NCI-H2171 (cell line): ENCODE measurements at places on chromosomes 2 and 18.

GRCh38 chr18:72456802-72457201 is 87.3 kb downstream of the CBLN2 start:
- no peak for DNase-seq

DNA sequence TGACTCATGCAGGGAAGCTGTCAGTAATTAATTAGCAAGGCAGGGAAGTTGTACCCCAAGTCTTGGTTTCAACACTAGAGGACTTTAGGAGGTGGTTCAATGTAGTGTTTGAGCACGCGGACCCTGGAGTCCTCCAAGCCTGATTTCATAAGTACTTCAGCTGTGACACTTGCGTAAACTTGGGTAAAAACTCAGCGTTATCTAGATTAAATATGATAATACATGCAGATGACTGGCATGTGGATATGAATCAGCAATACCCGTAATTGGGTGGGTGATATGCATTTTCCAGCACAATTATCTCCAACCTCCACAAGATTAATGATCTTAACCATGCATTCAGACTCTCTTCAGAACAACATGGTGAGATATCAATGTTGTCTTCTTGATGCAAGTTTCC is 5.2 kb downstream of the UGT1A7 start:
- no peak for DNase-seq

DNA sequence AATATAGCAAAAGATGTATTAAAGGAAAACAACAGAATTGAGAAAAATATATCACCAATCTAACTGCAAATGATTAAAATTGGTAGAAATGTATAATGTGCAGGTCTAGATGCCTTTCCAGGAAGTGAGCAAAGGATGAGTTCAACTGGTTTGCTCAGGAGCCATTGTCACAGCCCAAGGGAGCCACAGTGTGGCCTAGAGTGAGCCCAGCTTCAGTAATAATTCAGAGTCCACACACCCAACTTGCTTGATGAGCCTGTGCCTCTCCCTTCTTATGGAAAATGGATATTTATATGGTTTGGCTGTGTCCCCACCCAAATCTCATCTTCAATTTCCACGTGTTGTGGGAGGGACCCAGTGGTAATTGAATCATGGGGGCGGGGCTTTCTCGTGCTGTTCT is 92.2 kb upstream of the ASAP2 start:
- no peak for DNase-seq

GRCh38 chr18:37383846-37384595 is 181.6 kb downstream of the CELF4 start:
- DNase-seq, result no peak

DNA sequence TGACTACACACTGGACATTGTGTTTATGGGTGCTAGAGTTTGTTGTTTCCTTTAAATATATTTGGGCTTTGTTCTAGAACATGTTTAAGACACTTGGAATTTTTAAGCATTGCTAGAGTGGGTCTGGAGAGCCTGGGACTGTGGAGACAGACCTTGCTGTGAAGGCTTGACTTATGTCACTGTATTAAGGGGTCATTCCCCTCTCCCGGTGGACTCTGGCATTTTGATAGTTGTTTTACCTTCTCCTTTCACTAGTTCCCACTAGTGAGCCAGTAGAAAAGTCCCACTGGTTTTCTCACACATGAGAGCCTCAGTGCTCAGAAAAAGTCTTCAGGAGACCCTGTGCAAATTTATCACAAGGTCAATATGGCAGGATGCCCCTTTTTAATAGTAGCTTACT is 18.6 kb downstream of the ADNP2 start:
- DNase-seq, result no peak

DNA sequence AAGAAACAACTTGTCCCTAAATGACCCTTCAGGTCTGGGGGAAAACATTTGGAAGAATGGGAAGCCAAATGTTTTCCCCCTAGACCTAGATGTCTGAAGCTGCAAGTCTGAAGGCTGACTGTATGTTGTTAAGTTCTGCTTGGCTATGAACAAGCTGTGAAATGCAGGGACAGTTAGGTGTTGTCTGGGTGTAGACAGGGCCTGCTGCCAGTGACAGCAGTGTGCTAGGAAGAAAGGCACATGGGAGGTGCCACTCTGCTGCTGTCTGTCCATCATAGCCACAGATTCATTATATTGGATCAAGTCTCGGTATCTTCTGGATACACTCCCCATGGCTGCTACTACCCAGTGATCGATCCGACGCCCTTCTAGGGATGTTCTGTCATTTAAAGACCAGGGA is 265.9 kb upstream of the PXDN start:
- DNase-seq, result no peak

- DNase-seq, result no peak
These were observed 638.0 kb upstream of the ZEB2 start for GRCh38 chr2:145157741-145158591.
